ENCODE measurements at places on chromosomes 2 and 18.

GRCh38 chr2:154758871-154759270, 60.4 kb downstream of the KCNJ3 start:
- no peak for DNase-seq

GRCh38 chr2:150091846-150092245, 395.6 kb downstream of the RND3 start:
- no peak for DNase-seq

- DNase-seq, result no peak
Observed at GRCh38 chr2:128610496-128610895, 291.8 kb upstream of the HS6ST1 start.

GRCh38 chr18:59910967-59911366, 11.2 kb downstream of the PMAIP1 start:
- no peak for DNase-seq

GRCh38 chr18:46320297-46320696, 216.1 kb downstream of the HAUS1 start:
- no peak for DNase-seq

GRCh38 chr2:42046819-42047487, 868 bp upstream of the PKDCC start:
- DNase-seq, result peak; percentile 17

DNA sequence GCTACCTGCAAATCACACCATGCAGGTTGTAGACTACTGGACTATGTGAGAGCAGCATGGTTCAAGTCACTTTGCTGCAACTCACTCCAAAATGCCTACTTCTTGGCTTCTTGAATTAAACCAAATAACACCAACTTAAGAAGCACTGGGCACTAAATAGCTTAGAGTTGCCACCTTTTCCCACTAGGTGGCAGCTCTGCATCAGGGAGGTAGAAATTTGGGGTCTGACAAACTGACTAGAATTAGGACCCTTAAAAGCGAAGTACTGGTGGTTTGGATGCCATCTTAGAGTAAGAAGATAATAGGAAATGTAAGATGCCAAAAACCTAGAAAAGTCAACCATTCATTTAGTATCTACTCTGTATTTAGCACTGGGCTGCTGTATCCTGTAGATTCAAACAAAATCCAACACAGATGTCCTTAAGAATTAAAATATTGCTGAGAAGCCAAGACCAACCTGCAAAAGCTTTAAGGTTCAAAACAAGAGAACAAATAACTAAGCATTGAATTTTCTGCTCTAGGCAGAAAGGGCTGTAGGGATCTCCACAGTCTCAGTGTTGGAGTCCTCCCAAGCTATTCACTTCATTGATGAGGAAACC, 65.5 kb downstream of the CCBE1 start:
- no peak for DNase-seq

- DNase-seq, result no peak
Observed at GRCh38 chr18:56982766-56983165, 164.1 kb upstream of the BOD1L2 start.

GRCh38 chr18:3448838-3449511, 997 bp upstream of the TGIF1 start:
- peak; percentile 91 for DNase-seq

GRCh38 chr2:62852254-62852653, 146.7 kb downstream of the EHBP1 start:
- no peak for DNase-seq

- peak; percentile 81 for DNase-seq
Observed at GRCh38 chr2:82837588-82838304, 1621.3 kb downstream of the SUCLG1 start.

DNA sequence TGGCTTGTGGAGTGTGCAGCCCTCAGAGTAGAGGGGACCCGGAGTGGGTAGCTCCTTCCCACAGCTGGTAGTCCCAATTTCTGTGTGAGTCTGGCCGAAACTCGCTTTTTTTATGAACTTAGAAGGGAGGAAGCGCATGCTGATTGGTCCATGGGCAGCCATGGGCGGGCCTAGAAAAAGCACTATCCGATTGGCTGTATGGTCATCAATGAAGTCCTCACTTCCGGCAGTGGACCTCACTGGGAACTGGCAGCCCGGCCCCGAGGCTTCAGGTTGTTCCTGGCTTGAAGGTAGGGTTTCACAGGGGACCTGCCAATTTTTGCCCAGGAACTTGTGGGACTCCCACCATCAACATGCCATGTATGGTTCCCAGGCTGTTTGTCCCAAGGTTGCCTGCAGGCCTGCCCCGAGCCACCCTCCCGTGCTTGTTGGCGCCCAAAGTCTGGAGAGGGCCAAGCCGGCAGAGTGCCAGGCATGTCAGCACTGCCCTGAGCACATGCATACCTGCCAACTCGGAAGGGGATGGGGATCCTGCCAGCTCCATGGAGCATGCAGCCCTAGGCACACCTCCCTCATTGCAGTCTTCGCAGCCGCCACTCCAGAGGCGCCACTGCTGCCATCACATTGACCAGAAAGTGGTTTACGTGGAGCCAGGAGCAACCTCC, 98.5 kb downstream of the ATP9B start:
- DNase-seq, result no peak

DNA sequence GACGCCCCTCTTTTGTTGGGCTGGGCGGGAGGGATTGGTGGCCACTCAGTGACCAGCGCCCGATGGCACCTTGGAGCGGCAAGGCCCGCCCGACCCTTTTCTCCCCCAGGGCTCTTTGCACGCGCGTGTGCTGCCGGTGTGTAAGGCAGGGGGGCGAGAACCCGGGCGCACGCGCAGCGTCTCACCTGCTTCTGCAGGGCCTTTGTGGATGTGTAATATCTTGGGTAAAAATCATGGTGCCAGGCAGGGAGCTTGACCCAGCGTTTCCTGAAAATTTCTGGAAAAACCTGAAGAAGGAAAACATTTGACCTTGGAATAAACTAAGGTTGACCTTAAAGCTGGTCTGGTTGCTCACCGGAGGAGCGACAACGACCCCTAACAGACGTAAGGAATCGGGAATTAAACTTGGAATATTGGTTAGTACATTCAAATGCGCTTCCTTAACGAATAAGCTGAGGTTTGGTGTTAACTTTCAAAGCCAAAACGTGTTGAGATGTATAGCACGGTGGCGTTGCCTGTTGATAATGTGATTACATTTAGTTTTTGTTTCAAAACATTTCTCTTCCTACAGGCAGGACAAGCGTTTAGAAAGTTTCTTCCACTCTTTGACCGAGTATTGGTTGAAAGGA, 438 bp downstream of the HSPE1 start:
- DNase-seq, result no peak

DNA sequence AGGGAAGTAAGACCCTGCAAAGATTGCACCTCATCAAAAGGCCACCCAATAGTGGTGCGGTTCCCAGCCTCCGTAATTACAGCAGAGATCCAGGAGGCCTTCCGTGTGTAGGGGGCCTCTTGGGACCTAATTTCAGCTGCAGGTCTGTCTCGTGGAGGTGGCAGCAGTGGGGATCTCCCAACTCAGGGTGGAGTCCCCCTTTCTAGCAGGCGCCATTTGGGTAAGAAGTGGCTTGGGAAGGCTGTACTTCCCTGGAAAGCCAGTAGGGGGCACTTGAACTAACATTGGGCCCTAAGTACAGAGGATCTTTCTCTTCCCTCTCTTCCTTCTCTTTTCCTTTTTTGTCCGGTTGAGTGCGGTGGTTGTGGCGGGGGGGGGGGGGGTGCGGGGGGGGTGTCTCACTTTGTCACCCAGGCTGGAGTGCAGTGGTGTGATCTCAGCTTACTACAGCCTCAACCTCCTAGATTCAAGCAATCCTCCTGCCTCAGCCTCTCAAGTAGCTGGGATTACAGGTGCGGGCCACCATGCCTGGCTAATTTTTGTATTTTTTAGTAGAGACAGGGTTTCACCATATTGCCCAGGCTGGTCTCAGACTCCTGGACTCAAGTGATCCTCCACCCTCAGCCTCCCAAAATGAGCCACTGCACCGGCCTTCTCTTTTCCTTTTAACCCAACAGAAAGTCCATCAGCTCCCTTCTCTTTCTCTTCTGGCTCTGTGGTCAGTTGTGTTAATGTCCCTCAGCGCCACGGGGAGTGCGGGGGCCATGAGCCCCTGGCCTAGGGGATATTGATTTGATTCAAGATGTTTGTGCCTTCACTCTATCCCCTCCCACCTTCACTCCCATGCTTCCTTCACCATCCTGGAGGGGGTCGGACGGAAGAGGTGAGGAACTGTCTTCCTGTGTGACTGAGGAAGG, 32.0 kb downstream of the CENPO start:
- DNase-seq, result peak; percentile 36

GRCh38 chr2:218880102-218880858, at the start of gene WNT10A:
TSS of gene WNT10A (plus strand) at chr2:218880852. CDS start at chr2:218880996, 144 bp downstream.
- DNase-seq, result no peak

DNA sequence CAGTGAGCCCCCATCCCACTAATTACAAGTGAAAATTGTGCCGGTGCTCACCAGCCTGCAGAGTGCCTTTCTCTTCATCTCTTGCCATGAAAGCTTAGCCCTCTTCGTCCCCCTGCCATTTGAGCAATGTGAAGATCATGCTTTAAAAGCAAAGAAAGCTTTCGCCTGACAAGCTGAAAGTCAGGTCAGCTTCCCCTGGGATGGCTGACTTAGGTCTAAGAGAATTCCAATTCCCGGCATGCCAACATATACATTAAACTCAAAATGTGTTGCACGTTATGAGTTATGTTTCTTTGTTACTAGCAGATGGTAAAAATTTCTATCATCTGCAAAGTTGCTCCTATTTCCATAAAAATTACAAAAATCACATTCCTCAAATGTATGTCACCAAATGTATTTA, 129.8 kb downstream of the AFF3 start:
- no peak for DNase-seq

- DNase-seq, result no peak
Observed at GRCh38 chr18:67381608-67382150, 134.8 kb downstream of the DSEL start.

GRCh38 chr18:22165049-22165602, 4.3 kb upstream of the GATA6 start:
- no peak for DNase-seq

GRCh38 chr18:3930126-3931012, 480.4 kb downstream of the TGIF1 start:
- DNase-seq, result no peak
